ENCODE measurements at places on chromosomes 6 and 20.

DNA sequence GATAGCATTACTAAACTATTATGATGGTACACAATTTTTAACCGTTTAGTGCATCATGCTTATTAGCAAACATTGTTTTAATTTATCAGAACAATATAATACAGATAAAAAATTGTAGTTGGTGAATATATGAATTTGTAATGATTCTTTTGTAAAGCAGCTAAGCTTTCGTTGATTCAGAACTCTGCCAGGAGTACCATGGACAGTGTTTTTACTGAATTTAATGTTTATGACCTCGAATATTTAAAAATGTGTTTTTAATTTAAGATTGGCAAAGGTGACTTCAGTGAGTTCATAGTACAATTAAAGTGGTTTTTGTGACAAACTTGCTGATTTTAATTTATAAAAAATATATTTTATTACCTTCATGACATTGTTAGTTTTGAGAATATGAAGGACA lies 10.0 kb downstream of the AFDN start:
- no peak for DNase-seq

DNA sequence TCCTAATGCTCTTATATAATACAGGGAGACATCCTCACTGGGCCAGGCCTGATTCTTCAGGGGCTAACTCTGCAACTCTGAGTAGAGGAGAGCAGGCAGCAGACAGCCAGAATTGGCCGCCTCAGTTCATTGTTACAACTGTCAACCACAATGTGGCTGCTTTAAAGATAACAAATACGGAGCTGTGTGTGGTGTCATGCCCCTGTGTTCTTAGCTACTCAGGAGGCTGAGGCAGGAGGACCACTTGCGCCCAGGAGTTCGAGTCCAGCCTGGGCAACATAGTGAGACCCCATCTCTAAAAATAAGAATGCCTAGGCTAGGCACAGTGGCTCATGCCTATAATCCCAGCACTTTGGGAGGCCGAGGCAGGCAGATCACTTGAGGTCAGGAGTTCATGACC lies 34.3 kb downstream of the CEP250 start:
- DNase-seq, result no peak

GRCh38 chr20:25058051-25058846 lies at the start of gene ACSS1:
ACSS1 (minus strand) TSS chr20:25058139; CDS start chr20:25058102, 37 bp downstream.
- DNase-seq, result peak; percentile 39

DNA sequence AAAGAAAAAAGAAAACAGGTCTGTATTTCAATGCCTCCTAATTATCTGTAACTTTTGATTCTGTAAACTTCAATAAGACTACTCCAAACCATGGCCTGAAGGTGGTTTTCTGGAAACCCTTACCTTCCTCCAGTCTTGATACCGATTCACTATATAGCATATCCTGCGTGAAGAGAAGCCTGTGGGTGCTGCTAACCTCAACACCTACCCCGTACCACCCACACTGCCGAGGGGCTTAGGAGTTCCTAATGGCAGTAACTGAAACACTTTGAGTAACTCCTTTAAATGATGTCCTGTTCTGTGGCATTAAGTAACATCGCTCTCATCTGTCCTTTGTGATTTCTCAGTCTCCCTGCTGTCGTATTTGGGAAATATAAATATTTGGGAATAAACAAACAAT lies 104.5 kb upstream of the CARMIL1 start:
- DNase-seq, result no peak

- no peak for DNase-seq
These were observed 123.2 kb upstream of the RIPOR2 start for GRCh38 chr6:25058941-25059340.

DNA sequence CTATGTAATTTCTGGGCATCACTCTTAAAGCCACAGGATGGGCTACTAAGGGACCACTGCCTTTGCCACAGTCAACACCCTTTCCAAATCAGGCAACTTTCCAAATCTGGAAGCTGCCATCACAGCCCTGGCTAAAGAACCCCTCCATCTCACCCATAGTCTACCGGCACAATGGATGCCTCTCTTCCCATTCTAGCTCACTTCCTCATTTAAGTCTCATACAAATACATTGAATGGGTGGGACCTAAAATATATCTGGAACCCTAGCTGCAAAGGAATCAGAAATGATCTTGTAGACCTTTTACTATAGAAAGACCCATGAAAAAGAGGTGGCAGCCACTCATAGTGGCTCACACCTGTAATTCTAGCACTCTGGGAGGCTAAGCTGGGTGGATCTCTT lies 3.3 kb upstream of the TREML4 start:
- no peak for DNase-seq

GRCh38 chr20:63577317-63577894 lies 3.4 kb upstream of the HELZ2 start:
- no peak for DNase-seq

GRCh38 chr6:155782320-155782731 lies 326.7 kb upstream of the NOX3 start:
- no peak for DNase-seq

DNA sequence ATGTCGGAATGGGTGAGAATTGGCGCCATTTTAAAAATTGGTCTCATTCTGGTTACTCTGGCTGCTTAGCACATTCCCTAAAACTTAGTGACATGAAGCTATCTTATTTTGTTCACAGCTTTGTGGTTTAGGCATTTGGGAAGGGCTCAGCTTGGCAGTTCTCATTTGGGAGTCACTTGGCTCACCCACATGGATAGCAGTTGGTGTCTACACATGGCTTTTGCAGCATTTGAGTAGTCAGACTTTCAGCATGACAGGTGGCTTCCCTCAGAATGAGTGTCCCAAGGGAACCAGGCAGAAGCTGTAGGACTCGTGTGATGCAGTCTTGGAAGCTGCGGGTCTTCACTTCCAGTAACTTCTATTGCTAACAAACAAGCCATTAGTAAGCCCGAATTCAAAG lies 64.6 kb downstream of the UST start:
- no peak for DNase-seq

DNA sequence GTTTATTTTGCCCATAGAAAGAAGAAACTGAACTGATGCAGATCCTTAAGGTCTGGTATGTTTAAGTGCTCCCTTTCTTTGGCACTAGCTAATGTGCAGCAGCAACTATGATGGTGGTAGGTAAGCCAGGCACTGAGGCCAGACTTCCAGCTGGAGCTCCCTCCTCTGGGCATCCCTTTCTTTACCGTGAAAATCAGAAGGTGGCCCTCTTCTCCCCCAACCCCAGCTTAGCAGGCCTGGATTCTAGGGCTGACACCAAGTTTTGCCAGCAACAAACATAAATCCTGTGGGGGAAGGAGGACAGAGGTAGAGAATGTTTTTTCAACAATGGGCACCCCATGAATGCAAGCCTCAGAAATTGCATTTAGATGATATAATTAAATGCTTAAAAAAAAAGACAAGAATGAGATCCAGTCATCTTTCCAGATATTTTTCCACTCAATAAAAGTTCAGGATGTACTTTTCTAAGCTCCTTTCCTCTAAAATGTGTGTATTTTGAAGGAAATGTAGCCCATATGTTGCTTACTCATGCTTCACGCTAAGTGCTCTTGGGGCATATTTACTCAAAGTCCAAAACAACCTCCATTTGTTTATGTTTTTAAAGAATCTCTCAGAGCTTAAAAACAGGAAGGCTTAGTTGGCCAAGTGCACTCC lies 123.9 kb upstream of the NXT1 start:
- no peak for DNase-seq

GRCh38 chr6:75504465-75505222 lies 11.0 kb upstream of the FILIP1 start:
- no peak for DNase-seq

DNA sequence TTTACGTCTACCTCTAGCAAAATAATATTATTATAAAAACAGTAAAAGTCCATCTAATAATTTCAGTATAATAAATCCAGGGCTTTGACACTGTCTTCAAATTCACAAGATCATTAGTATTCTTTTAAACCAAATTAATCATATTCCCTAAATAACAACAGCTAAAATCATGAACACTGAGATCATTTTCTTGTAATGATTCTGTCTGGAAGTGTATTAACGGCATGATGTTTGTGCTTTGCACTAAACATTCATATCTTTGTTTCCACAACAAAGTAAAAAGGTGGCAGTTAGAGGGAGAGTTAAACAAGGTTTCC lies 18.8 kb downstream of the HIVEP2 start:
- DNase-seq, result no peak

GRCh38 chr6:71250099-71250602 lies 38.5 kb upstream of the OGFRL1 start:
- no peak for DNase-seq

- no peak for DNase-seq
These were observed 281.9 kb upstream of the RNF24 start for GRCh38 chr20:4297127-4297826.

DNA sequence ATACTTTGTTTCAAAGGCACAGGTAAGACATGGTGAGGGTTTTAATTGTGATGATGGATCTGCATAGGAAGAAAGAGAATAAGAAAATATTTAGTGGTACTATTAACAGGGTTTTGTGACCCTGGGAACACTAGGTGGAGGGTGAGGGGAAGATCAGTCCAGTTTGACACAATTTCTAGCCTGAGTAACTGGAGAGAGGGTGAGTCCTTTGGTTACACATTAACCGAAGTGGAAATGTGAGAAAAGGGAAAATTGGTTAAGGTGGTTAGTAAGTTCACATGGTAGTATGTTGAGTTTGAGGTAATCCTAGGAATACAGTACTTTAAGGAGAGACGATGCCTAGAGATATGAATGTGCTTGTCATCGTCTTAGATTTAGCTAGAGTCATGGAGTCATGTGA lies 54.8 kb upstream of the POU3F2 start:
- DNase-seq, result no peak

DNA sequence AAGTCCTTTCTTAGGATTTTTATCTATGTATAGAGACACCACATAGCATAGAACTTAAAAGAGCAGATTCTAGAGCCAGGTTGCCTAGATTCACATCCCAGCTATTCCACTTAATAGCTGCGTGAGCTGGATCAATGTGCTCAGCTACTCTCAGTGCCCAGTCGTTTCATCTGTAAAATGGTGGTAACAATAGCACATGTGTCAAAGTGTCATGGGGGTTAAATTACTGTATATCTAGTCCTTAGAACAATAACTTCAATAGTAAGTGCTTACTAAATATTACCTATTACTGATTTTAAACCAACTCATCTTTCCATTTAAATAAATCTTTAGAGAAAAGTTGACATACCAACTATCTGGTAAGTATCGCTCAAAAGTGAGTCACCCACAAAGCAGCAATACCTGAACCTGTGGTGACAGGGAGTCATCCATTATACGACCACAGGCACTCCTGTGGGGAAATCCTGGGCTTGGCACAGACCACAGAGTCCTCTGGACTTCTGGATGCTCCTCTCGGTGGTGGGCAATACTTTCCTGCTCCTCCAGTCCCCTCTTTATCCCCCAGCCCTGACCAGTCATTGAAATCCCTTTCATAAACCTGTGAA lies 154.8 kb downstream of the PDSS2 start:
- DNase-seq, result no peak

- no peak for DNase-seq
These were observed 38.7 kb downstream of the CNKSR3 start for GRCh38 chr6:154471609-154472362.

DNA sequence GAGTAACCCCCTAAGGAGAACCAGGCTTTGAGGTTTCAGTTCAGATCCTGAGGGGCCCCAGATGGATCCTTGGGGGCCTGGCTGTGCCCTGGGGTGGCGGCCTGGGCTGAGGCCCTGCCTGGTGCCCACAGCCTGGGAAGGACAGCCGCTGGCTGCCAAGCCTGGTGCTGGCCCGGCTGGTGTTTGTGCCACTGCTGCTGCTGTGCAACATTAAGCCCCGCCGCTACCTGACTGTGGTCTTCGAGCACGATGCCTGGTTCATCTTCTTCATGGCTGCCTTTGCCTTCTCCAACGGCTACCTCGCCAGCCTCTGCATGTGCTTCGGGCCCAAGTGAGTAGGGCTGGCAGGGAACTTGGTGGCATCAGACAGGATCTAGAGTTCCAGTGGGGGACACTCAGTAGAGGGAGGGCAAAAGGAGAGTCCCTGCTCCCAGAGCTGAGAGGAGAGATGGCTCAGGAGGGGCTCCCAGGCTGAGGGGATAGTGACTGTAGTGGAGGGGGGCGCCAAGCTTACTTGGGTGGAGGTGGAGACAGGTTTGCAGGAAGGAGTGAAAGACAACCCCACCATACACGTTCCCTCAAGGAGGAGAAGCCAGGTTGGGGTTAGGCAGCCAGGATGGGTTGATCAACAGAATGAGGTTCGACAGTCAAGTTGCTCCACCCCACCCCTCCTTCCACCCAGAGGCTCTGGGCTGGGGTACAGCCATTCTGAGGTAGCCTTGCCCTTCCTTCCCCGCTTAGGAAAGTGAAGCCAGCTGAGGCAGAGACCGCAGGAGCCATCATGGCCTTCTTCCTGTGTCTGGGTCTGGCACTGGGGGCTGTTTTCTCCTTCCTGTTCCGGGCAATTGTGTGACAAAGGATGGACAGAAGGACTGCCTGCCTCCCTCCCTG lies 9.5 kb downstream of the SLC29A1 start:
- no peak for DNase-seq

DNA sequence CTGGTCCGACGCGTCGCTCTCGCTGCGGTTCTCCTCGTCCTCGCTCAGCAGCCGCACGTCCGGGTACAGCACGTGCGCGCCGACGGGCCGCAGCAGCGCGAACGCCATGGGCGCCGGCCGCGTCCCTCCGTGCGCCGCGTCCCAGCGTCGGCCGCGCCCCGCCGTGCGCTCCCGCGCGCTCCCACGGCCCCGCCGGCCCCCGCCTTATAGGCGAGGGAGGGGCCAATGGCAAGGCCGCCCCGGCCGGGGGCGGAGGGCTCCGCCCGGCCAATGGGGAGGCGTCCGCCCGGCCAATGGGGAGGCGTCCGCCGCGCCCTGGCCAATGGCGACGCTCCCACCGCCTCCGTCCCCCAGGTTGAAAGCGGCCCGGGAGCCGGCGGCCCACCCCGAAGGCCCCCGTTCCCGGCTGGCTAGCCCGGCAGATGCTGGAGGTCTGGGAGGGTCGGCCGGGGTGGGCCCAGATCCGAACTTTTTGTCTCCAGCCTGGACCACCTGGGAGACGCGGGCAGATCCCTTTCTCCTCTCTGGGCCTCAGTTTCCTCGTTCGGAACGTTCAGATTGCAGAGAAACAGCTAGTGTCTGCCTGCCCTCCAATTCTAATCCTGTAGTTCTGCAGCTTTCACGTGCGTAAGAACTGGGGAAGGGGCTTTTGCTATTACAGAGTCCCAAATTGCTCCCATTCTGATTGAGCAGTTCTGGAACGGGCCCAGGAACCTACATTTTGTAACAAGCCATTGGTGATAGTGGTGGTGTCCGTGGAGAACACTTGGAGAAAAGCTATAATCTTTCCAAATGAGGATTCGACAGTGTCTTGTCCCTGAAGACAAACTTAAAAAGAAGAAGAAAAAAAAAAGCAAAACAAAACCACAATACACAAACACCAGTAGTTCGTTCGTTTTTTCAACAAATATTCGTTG lies at the start of gene TCF15:
Gene TCF15 (minus strand): TSS at position 180 of the 917 bp plus-strand sequence. CDS start 72 bp downstream, at position 108.
- DNase-seq, result peak; percentile 75

- DNase-seq, result no peak
These were observed 66.9 kb downstream of the GMPR start for GRCh38 chr6:16305246-16305725.

- DNase-seq, result no peak
These were observed 763 bp downstream of the ZKSCAN8 start for GRCh38 chr6:28142446-28142845.

GRCh38 chr6:157954150-157955117 lies 27.2 kb upstream of the SYNJ2 start:
- no peak for DNase-seq

All from WERI-Rb-1 (cell line).